ENCODE measurements at places on chromosomes 2 and 18.

DNA sequence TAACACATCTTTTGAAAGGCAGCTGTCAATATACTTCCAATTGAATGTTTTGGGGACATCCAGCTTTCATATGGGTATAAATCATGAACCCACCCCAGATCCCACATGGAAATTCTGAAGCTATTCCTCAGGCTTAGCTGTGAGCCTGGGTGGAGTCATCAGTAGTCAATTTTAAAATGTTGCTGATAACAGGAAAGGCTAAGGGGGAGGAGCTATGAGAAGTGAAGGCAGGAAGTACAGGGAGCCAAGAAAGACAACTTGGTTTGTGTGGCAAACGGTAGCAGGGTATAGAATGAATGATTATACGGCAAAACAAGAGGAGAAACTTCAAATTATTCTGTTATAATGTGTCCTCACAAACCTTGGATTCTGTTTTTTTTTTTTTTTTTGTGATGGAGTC is 108.6 kb downstream of the QPCT start:
- no peak for DNase-seq

DNA sequence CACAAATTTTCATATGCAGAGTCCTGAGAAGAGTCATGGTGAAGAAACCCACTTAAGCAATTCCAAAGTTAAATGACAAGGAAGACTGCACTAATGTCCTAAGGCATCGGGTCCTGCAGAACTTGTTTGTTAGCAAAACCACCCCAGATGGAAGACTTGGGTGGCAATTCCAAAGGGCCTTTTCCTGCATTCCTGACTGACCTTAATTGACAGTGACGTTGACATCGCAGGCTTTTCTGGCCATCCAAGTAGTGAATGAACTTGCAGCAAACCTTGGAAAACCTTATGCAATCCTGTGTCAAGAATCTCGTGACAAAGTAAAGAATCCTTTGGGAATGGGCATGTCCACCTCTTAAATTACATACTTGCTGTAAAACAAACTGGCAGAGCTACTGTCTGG is 112.5 kb upstream of the SH3BP4 start:
- no peak for DNase-seq

- DNase-seq, result no peak
Observed at GRCh38 chr2:197704434-197705120, 592 bp upstream of the MARS2 start.

- DNase-seq, result no peak
Observed at GRCh38 chr2:200909958-200910357, 20.8 kb downstream of the NIF3L1 start.

DNA sequence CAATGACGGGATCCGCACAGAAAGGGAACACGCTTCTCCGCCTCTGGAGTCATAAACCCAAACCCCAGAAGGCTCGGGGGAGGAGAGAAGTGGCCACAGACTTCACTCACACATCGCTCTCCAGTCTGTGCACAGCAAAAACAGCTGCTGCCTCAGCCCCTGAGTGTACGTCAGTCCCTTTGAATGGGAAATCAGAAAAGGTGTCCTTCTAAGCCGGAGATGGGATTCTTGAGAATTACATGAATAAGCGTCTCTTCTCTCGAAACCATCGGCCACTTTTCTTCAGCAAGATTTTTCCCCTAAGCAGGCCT is 78.3 kb downstream of the PDCL3 start:
- no peak for DNase-seq

DNA sequence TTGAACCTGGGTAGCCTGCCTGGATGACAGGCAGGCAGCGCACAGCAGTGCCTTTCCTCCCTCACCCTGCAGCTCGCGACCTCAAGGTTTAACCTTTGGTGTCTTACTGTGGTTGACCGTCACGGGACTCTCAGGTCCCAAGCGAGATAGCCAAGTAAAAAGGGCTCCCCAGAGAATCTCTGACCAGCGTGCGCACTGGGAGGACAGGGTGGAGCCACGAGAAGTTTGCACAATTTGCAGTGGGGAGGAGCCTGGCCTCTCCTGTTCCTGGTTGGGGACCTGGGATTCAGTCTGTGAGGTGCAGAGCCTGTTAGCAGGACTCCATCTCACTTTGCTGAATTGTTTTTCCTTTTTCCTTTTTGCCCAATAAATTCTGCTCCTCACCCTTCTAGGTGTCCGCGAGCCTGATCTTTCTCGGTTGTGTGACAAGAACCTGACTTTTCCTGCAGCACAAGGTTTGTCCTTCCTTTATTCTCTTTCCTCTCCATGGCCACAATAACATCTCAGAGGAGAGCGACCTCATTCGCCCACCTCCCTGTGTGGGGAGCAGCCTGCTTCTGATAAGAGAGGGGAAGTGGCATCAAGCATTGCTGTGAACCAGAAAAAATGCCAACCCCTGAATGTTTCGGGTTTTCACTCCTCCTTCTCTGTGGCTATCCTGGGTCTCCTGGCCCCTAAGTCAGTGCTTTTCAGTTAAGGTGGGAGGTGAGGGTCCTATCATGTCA is 36.2 kb downstream of the POU3F3 start:
- DNase-seq, result no peak

DNA sequence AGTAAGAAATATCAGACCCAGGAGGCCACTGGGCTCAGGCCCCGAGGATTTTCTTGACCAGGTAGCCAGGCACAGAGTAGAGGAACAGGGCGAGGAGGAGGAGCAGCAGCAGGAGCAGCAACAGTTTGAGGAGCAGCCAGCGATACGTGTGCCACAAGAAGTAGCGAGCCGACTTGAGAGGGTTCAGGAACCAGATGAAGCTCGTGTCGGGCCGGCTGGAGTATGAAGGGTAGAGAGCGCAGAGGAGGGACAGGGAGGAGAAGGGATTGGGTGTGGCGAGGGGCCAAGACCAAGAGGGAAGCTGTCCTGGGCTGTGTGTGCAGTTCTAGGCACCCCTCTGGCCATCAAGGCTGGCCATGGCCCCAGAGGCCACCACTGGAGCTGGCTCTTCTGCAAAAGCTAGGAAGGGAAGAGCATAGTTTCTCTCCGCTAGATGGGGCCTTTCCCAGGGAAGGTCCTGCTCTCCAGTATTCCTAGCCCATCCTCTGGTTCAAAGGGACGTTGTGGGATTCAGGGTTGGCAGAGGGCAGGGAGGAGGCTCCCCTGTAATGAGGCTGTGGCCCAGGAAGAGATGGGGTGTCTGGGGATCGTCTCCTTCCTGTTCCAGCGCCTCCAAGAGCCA is 17.8 kb downstream of the OTOF start:
- no peak for DNase-seq

Measured in activated T-helper 1 cell treated with anti-CD3 and anti-CD28 coated beads, Interleukin-2, amount 50 U/mL, for 16 hours (primary cell).